ENCODE measurements at places on chromosomes 12 and 14.

GRCh38 chr12:16606991-16607390 is 1.0 kb upstream of the LMO3 start:
- no peak for DNase-seq

GRCh38 chr14:91273885-91274273 is 29.4 kb upstream of the GPR68 start:
- no peak for DNase-seq

DNA sequence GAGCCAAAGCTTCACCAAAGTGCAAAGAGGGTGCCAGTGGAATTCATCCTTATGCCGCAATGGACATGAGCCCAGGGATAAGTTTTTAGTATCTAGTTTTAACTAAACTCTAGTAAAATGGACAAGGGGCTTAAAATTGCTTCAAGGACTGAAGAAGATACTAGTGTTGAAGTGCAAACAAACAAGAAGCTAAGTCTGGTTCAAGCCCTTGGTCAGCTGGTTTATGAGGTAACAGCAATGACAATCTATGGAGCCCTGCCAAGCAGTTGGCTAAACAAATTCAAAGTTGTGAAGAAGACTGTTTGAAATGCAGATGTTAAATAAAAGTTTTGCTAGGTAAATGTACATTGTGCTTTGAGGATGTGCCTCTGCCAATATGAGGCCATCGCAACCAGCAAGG is 209.4 kb downstream of the KTN1 start:
- DNase-seq = no peak

- no peak for DNase-seq
Measured at GRCh38 chr12:120234643-120235368, 30.7 kb downstream of the PXN start.

DNA sequence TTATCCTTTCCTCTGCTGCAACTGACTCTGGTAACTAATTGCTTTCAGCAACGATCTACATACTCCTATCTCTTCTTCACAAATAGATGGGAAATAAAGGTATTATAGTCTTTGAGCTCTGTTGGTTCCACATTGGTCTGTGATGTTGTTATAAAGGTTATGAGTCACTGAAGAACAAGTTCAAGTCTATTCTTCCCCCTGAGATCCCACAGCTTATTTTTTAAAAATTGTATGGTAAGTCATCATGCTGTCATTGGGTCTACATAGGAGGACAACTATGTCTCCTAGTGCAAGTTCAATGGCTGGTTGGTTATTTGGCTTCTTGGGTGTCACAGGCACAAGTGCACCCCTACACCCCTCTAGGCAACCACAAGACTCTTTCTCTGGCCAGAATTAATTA is 49.6 kb upstream of the PTCSC3 start:
- DNase-seq = no peak

DNA sequence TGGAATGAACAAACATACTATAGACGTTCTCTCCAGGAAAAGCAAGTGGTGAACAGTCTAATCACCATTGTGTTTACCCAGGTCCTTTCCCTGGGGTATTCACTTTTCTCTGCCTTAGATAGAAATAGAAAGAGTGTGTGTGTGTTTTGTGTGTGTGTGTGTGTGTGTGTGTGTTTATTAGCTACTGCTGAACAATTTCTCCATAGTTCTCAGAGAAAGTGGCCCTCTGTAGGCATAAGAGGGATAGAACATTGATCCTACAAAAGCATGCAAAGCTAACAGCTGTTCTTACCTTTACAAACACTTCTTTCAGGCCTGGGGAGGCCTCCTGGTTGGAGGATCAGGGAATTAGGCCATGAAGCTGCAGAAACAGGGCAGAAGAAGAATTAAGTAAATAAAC is 665.7 kb upstream of the TBX3 start:
- DNase-seq = no peak

GRCh38 chr14:38022775-38023174 is 184.9 kb upstream of the SSTR1 start:
- no peak for DNase-seq

- no peak for DNase-seq
Measured at GRCh38 chr12:7061596-7061995, 1.1 kb downstream of the C1S start.

DNA sequence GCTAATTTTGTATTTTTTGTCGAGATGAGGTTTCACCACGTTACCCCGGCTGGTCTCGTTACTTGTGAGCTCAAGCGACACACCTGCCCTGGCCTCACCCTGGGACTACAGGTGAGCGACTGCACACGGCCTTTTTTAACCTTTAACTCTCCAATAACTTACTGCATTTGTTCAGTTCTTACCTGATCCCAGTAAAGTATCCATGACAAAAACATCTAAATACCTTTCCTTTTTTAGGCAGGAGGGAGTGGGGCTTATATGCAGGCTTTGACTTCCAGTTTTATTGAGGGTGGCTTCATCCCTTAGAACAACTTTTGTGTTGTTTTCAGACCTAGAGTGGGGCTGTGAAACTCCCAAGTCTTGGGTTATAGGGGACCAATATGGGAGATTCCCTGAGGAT is 68.3 kb downstream of the DENND5B start:
- DNase-seq = no peak

- no peak for DNase-seq
Measured at GRCh38 chr12:50314636-50315312, 31.5 kb upstream of the LIMA1 start.

GRCh38 chr12:1993871-1994371 is 10.3 kb downstream of the DCP1B start:
- no peak for DNase-seq

DNA sequence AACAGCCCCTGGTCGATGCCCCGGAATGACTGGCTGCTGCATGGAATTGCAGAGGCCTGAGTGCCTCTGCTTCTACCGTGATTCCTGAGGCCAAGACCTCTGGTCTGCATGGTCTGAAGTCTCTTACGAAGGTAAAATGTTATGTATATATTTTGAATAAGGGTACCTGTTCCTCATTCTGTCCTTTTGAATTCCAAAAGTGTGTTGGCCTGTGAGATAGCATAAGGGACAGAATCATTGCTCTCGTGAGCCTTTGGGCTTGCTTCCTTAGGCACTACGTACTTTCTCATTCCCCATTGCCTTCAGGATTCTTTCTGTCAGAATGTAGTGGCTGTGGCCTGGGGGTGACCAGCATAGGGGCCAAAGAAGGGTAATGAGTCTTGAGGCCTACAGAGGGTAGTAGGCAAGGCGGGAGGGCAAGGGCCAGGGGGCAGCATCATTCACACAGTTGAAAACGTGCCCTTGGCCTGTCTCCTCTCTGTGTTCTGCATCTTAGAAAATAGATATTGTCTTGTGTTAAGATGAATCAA is 19.5 kb downstream of the TRAF3 start:
- DNase-seq = no peak

DNA sequence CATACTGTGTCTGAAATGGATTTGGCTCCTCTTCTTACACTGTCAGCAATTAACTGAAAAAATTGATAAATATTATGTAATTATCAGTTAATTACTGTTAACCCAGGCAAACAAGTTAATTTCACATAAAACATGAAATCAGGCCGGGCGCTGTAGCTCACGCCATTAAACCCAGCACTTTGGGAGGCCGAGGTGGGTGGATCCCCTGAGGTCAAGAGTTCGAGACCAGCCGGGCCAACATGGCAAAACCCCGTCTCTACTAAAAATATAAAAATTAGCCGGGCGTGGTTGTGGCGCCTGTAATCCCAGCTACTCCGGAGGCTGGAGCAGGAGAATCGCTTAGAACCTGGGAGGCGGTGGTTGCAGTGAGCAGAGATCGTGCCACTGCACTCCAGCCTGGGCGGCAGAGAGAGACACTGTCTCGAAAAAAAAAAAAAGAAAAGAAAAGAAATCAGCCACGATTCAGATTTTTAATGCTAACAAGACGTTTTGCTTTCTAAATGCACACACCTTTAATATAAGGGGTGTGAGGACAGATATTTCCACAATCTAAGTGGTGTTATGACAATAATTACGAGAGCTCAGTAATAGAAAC is 473 bp upstream of the TMEM19 start:
- DNase-seq = no peak

GRCh38 chr12:12273291-12273957 is 6.6 kb upstream of the LRP6 start:
- DNase-seq = no peak

DNA sequence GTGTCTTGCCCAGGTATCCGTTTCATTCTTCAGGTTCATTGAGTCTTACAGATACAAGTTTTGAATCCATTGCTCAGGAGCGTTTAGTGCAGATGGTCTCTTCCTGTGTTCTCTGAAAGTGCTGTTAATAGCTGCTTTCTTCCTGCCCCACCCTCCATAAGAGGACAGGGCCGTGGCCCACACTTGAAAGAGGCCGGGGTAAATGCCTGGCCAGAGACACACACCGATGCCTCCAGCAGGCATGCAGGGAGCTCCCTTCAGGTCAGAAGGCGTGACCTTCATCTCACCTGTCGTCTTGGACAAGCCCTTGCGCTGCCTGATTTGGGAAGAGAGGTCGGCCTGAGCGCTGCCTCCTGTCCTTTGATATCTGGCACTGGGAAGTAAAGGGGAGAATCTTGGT is 11.6 kb downstream of the PRKAB1 start:
- no peak for DNase-seq

GRCh38 chr12:76180401-76181277 is 96.2 kb upstream of the NAP1L1 start:
- no peak for DNase-seq

DNA sequence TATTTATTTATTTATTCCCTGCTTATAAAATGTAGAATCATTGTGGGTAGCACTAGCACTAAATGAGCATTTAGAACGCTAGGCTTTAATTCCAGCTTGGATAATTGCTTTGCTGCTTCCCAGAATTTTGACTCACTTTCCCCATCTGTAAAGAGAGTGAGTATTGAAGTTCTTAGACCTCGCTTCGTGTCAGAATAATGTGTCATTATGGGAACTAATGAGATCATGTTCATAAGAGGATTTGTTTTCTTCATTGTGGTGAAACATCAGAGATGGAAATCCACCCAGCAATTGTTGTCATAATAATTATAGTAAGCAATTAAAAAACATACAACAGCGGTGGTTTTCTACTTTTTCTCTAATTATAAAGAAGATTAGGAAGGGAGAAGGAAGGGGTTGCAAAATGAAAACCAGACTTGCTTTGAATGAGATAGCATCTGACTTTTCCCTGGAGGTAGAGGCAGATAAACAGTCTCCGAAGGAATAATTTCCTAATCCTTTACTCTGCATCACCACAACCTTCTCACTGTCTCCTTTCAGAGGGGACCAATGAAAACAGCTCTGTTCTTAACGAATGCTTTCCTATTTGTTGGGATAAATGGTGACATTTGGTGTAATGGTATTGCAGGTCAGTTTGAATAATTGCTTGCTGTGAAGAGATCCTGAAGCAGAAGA is 86.8 kb upstream of the ARHGAP5 start:
- no peak for DNase-seq

DNA sequence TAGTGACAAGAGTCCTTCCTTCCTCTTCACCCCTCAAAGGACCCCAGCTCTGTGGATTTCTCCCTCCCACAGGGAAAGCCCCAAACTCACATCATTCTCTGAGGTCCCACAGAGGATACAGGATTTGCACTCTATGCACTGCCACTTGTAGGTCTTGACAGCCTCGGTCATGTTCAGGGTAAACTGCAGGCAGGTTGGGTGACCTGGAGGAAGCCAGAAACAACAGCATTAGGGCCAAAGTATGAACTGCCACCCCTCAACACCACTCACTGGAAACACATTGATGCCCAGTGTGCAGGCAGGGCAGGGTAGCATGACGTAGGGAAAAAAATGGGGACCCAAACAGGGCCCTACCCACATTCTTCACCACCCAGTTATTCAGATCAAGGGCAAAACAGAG is 264.4 kb downstream of the DPF3 start:
- DNase-seq = no peak

DNA sequence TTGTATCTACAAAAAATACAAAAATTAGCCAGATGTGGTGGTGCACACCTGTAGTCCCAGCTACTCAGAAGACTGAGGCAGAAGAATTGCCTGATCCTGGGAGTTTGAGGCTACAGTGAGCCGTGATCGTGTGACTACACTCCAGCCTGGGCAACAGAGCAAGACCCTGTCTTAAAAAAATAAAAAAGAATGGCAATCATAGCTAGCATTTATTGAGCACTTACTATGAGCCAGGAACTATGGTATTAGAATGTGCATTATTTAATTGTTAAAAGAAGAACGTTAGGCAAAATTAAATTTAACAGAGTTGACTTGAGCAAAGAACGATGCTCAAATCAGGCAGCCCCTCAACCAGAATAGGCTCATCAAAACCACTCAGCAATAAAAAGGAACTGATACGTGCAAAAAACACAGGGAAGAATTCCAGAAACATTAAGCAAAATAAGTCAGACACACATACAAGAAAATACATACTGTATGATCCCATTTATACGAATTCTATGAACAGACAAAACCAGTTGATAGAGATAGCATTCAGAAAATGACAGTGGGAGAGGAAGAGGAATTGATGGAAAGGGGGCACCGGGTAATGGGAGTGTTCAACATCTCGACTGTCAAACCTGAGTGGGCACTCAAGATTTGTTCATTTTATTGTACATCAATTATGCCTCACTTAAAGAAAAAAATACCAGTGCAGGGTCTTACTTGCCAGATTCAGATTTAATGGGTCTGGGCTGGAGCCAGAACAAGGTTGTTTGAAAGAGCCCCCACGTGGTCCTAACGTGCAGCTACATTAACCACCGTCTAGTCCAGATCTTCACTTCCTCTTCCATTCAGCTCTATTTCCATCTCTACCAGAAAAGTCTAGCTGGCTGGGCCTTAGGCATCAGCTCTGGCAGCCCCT is 8.0 kb downstream of the SCNN1A start:
- DNase-seq = no peak

GRCh38 chr14:33402604-33403003 is 463.9 kb downstream of the NPAS3 start:
- no peak for DNase-seq

DNA sequence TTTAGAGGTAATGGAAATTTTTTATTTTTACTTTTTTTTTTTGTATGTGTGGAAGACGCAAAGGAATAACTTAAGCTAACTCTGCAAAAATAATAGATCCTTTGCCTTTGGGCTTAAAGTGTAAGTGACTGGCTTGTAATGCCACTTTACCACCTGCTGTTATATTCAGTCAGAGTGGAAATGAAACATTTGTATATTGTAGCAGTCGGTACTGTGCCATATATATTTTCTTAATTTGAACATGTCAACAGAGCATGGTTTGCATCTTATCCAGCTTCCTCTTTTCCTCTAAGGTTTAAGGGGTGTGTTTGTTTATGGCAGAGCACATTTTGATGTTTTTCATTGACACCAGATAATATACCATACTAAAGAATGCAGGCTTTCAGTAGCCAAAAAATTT is 176.6 kb downstream of the TRHDE start:
- no peak for DNase-seq

DNA sequence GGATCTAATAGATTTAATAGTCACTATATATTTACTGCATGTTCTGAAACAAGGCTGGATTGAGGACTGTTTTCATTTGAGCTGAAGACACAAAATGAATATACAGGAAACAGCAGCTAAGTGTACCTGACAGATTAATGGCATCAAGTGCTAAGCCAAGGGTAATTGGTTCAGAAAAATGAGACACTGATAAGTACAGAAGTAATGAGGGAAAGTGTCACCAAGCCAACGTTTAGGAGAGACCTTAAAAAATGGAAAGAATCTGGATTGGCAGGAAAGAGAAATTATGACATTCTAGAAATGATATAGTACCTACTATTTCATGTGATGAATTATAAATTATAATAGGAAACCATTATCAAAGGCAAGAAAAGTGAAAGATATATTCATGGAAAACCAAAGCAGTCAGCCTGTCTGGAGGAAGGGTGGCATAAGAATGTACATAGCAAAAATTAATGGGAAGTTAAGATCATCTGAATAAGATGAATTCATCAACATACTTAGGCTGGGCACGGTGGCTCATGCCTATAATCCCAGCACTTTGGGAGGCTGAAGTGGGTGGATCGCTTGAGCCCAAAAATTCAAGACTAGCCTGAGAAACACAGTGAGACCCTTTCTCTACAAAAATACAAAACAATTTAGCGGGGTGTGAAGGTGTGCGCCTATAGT is 21.0 kb upstream of the DUSP16 start:
- no peak for DNase-seq

All from activated CD8-positive, alpha-beta memory T cell treated with anti-CD3 and anti-CD28 coated beads for 1 hour (primary cell).